ENCODE measurements at places on chromosomes 6 and 20.
A peak's percentile ranks its signal among the peaks of the same experiment; 100 is the strongest.

GRCh38 chr6:54291146-54291545 is 17.1 kb upstream of the TINAG start:
- DNase-seq = no peak

DNA sequence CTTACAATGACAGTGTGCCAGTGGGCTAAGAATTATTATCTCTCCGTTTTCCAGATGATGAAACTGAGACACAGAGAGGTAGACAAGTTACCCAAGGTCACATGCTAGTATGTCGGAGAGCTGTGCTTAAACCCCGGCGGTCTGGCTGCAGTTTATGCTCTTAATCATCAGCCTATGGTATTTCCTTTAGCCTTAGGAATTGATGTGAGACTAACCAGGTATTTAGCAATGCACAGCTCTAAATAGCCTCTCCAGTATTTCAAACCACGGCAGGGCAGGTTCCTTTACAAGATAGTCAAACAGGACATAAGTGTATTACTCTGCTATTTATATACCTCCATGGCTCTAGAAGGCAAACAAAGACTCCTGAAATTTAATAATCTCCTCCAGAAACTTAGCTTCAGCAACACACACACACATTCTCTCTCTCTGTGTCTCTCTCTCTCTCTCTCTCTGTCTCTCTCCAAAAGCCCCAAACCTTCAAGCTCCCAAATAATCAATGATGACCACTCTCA is 142.0 kb upstream of the ZNF217 start:
- DNase-seq = no peak

DNA sequence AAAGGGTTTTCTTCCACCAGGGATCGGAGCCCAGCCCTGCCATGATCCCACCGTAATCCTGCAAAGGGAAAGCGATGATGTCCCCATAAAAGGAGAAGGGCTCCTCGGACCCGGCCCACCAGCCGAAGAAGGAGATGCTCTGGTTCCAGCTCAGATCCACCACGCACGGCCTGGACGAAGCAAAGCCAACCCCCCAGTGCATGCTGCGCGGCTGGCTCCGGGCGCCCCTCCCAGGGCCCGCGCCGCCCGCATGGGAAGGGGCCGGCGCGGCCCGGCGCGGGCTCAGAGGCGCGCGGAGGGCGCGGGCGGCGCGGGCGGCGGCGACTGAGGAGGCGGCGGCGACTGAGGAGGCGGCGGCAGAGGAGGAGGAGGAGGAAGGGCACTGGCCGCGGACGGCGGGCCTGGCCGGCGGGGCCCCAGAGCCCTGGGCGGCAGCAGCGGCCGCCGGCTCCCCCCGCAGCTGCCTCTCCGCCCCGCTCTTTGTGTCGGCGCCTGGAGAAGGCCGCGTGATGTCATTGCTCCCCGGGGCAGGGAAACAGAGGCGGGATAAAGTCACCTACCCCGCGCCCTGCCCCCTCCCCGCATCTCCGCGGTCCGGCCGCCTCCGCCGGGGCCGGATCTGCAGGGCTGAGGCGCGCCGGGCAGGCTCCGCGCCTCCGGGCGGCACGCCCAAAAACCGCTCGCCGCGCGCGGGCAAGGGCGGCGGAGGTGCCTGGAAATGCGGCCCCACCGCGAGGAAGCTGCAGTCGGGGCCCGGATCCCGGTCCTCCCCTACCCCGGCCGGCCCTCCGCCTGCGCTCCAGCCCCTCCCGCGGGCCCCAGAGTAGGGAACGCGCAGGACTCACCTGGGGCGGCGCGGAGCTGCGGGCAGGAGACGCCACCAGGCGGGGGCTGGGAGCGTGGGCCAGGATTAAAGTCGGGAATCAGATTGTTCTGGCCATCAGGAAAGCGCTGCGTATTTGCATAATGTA is at the start of gene FAXC:
FAXC (minus strand) TSS at position 504 of the 971 bp plus-strand sequence; CDS start at position 202, 302 bp downstream.
- DNase-seq = no peak

DNA sequence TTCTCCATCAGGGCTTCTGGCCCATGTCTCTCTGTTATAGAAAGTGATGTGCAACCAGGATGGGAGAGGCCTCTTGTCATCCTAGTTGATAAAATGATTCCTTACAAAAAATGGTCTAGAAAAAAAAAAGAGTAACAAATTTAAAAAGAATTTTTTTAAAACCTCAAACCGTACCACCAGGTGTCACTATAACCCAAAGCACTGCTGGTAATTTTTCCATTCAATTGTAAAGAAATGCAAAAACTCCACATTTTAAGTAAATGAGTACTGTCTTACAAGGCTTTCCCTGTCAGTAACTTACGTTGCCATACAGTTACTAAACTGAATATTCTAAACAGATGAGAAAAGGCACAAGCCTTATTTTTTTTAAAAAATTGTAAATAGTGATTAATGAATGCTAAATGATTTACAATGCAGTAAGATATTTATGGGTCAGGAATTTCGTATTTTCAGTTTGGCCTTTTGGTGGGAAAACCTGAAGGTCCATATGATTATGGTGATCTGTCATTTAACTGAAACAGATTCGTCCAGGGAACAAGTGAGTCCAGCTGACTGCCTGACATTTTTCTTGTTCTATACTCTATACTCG is 95.4 kb downstream of the OGFRL1 start:
- peak; percentile 62 for DNase-seq

DNA sequence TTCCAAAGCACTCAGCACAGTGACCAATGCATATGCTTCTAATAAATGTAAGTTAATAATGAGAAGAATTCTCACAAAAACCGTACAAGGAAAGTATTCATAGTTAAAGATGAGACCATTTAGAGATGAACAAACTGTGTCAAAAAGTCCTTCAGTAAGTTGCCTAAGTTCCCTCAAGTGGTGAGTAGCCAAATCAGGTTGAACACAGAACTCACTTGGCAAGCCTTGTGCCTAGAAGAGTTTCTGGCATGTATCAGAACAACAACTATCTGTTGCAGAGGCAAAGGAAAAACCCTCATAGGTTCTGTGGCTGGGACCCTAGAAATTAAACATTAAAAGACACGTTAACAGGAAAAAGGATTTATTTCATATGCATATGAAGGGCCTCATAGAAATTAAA is 129.6 kb upstream of the DOK5 start:
- no peak for DNase-seq

DNA sequence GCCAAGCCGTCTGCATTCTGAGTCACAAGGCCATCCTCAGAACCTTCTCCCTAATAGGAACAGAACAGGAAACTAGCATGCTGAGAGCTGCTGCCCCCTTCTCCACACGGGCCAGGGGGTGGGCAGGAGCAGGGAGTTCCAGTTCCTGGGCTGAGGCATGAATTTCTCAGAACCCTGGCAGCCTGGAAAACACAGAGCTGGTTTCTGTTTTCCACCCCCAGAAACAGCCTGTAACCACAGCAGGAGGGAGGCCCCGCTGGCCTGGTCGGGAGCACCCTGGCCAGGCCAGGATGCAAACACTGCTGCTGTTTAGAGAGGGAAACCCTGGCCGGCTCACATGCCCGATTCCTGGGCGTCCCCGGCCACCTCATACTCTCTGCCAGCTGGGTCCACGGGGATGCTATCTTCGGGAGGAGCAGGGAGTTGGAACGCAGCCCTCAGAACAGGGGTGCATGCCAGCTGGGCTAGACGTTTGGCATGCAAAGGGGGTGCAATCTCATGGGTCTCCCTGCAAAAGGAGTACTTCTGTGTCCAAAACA is 130.1 kb downstream of the NFATC2 start:
- no peak for DNase-seq

GRCh38 chr6:166394036-166394892 is 11.5 kb upstream of the MPC1 start:
- DNase-seq = no peak

DNA sequence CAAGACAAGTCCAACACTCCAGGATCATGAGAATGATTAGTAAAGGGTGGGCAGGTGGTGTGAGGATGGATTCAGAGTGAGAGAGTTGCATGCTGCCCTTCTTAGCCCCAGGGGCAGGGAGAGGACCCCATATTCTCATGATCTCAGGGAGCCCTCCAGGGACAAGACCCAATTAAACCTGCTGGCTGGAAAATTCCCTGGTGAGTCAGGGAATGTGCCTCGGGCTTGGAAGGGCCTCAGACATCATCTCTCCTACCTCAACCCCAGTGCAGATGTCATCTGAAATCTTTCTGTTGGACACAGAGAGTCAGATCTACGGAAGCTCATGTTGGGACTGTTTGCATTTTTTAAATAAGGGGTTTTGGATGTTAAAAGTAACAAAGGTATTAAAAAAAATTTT is 9.2 kb upstream of the SIRPD start:
- DNase-seq = no peak

DNA sequence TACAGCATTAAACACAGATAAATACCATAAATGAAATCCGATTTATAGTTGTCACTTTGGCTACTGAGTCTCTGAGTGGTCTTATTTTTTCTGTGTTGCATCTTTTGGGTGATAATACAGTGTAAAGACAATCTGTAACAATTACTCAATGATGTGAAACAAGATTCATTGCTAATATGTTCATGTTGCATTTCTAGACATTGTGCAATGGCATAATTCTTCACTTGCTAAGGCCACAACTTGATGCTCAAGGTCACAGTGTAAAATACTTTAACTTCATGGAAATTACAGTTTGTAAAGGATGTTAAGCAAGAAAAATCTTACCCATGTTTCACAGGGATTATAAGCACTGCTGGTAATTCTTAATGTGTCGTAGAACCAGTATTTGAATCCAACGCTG is 74.9 kb upstream of the SMLR1 start:
- no peak for DNase-seq

DNA sequence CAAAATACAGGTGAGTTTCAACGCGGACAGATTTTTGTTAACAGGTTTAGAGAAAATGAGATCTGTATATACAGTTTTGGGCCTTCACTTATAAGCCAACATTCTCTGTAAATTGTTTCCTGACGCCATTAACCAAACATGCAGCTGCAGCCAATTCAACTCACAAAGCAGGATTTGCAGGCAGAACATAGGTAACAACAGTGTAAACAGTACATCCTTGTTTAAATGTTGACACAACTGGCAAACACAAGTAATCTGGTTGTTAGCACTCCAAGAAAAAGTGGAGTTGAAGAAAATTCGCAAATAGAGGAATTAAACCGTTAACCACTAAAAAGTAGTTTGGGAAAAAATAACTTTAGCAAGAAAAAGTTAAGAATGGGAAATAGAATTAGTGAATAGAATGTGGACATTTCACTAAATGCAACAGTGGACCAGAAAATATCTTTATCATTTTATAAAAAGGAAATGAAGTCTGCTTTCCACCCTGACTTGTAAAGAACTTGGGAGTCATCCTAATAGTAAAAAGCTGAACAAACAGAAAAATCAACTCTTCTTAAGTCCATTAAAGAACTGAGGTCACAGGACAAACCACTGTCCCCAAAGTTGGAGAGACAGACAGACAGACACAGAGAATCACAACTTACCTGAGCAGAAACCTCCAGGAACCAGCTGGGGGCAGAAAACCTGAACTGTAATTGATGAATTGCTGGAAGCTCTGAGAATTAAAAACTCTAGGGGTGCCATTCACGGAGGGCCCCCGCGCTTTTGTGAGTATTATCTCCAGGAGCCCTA is 10.1 kb downstream of the SMIM28 start:
- no peak for DNase-seq

- no peak for DNase-seq
These were observed 137.5 kb downstream of the BTBD3 start for GRCh38 chr20:12055161-12055560.

GRCh38 chr6:22435151-22435550 is 134.2 kb upstream of the HDGFL1 start:
- DNase-seq = no peak

- no peak for DNase-seq
These were observed 42.6 kb upstream of the ZNFX1 start for GRCh38 chr20:49320460-49320859.

DNA sequence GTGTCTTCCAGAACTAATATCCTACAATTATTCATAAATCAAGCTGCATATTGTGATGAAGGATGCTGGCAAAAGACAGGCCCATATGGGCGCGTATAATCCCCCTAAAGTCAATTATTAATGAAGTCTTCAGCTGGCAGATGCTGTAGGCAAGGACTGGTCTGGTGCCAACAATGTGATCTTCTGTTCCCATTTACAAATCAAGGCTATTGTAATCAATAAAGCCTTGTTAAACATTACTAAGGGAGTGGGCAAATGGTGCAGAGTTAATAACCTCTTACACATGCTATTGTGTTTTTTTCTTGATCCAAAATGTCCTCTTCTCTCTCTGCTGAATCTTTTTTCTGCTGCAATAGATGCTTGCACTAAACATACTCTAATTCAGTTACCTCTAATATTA is 119.0 kb downstream of the ALDH8A1 start:
- no peak for DNase-seq

DNA sequence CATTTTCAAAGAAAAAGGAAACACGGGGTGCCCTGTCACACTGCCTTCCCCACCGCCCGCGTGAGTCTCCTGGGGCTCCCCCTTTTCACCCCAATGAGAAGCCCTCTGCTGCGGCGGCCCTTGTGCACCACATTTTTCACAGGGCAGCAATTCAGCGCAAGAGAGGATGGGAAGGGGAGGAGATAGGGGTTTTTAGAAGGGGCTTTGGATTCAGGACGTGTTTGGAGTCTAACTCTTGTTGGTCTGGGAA is 726 bp upstream of the ARFGEF3 start:
- no peak for DNase-seq

DNA sequence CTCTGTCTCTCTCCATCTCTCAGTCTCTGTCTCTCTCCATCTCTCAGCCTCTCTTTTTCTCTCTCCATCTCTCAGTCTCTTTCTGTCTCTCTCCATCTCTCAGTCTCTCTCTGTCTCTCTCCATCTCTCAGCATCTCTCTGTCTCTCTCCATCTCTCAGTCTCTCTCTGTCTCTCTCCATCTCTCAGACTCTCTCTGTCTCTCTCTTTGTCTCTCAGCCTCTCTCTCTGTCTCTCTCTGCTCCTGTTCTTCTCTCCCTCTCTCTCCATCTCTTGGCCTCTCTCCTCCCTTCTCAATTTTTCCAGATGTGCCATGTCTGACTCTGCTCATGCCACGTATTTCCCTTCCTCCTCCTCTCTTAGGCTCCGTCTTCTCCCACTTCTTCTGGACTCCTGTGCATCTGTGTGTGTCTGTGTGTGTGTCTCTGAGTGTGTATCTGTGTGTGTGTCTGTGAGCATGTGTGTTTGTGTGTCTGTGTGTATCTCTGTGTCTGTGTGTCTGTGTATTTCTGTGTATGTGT is 72.7 kb downstream of the SRC start:
- DNase-seq = no peak

- no peak for DNase-seq
These were observed 78.1 kb downstream of the PRDM1 start for GRCh38 chr6:106163966-106164877.

GRCh38 chr20:3680701-3681351 is 984 bp downstream of the ADAM33 start:
- DNase-seq = no peak

DNA sequence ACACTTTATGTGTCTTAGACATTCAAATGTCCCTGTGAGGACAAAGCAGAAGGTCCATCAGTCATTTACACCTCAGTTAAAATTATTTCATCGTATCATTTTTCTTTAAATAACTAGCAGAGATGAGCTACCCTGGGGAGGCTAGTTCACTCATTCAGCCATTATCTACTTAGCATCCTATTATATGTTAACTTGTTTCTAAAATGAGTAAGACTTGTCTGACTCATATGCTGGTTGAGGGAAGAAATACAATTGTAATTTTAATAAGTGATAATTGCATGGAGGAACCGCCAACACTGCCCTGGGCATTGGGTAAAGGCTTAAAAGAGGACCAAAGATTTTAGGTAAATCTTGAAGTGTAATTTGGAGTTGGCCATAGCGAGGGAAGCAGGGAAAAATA is 12.4 kb upstream of the PTPRK start:
- DNase-seq = no peak

Data from left kidney (tissue), 8 donors.